CD4-positive, alpha-beta T cell treated with Interleukin-15 for 1 hour (primary cell): ENCODE measurements at places on chromosomes 2 and 18.

DNA sequence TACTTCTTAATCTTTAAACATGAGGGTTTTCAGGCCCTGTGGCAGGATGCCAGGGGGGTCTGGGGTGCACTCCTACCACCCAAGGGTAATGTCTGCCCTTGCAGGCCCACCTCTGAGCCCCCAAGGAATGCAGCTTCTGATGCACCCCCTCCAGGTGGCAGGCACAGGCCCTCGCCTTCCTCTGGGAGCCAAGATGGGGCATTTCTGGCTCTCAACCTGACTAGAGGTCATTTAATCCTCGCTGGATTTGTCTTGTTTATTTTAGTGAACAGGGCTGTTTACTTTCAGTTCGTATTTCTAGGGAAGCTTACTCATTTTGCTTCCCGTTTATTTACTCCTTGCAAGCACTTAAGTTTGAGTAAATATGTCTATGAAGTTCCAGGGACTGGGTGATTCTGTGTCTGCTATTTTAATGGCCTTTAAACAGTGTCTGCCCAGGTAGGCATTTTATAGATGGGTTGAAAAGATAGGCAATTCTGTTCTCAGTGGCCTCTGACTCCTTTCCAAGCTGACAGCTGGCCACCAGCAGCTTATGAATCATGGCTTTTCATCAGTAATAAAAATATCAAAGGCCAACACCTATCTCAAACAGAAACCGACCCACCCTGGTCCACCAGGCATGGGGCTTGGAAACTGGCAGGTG, 11.1 kb upstream of the DNPEP start:
- DNase-seq: no peak

DNA sequence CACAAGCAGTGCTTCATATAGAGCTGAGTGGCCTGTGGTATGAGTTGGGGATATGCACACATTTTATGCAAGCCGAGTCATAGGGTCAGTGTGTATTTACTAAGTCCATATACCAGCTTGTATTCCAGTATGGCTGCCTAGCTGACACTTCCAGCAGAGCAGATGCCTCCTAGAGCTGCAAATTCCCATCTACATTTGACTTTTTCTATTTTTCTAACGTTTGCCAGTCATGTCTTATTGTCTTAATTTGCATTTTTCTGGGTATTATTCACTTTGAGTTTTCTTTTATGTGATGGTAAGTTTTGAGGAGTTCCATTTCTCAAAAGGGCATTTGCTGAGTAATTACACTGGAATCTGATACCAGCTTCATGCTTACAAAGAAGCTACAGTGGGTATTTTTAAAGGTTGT, 334.5 kb upstream of the CDH2 start:
- DNase-seq: no peak

DNA sequence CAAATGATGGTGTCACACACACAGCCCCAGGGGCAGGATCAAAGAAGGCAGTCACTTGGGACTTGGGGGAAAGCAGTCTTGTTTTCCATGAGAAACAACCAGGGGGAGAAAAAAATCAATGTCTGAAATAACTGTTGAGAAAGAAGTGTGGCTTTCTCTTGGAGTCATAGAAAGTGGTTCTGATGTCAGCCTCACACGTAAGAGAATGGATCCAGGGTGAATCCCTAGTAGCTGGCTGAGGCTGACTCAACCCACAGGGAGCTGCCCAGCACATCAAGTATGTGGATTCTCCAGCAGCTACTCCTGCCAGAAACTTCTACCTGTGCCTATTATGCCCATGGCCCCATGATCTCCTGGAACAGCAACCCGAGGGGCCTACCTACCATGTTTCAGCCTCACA, 33.6 kb upstream of the ZBTB7C start:
- DNase-seq: no peak

DNA sequence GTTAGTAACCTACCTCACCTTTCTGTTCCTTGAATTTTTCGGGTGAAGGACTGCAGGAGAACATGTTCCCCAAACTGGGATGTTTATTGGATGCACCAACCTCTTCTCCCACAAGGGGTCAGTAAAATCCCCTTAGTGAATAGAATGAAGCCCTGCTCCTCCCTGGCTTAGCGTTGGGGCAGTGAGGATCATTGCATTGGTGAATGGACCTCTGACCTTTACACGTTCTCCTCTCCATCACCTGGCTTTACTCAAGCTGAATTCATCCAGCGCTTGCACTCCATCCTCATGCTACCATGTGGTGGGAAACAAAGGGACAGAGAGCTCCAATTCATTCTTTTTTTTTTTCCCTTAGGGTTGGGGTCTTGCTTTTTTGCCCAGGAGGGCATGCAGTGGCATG, 157.2 kb downstream of the MIB1 start:
- no peak for DNase-seq

DNA sequence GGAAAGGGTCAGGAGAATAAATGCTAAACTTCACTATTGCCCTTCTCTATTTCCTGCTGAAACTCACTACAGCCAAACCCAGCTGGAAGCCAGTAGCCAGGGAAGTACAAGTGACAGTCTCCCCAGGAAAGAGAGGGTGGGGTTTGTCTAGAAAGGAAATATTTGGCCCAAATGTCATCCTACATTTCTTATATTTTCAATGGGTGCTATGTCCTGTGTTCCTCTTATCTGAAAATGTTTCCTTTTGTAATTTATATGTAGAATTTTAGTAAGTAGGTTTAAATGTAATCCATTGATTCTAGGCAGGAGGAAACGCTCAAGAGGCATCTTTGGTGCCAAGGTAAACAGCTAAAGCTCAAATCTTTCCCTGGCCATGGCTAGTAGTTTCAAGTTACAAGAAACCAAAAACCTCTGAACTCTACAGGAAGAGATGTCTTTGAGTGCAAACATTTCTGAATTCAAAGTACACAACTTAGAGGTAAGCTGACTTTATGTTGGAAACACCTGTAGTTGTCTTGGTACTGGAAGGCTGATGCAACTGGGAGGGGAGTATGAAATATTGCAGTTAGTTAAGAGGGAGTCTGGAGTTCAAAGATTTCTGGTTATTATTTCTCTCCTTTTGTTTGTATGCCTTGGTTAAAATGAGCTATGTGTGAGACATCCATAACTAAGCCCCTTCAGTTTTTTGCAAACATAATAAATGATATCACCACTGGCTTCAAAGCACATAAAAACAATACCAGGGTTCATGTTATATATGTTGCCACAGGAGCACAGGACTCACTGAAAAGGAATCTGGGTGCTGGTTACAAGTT, 356.1 kb upstream of the ZC3H15 start:
- DNase-seq: no peak

GRCh38 chr2:26672112-26672817, 20.3 kb upstream of the KCNK3 start:
- no peak for DNase-seq

DNA sequence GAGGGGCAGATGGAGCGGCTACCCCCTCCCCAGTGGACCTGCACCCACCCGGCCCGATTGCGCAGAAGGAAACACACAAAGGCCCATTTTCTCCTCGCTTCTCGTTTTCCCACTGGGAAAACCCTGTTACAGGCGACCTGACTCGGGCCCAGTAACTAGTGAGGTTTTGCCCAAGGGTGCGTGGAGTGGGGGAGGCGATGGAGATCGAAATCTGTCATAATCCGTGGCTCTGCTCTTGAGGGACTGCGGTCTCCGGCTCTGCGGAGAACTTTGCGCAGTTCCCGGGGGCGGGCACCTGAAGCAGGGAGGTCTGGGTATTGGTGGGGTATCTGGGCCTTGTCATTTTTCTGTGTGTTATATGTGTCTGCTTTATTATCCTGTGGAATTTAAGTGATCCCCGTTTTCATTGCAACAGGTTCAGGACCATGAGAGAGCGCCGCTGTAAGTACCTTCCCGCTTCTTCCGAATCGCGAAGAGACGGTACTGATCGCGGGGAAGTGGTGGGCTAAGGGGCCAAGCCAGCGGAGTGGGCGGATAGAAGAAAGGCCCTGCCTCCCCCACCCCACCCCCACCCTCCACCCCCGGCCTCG, 4.0 kb upstream of the HOXD4 start:
- DNase-seq: no peak

DNA sequence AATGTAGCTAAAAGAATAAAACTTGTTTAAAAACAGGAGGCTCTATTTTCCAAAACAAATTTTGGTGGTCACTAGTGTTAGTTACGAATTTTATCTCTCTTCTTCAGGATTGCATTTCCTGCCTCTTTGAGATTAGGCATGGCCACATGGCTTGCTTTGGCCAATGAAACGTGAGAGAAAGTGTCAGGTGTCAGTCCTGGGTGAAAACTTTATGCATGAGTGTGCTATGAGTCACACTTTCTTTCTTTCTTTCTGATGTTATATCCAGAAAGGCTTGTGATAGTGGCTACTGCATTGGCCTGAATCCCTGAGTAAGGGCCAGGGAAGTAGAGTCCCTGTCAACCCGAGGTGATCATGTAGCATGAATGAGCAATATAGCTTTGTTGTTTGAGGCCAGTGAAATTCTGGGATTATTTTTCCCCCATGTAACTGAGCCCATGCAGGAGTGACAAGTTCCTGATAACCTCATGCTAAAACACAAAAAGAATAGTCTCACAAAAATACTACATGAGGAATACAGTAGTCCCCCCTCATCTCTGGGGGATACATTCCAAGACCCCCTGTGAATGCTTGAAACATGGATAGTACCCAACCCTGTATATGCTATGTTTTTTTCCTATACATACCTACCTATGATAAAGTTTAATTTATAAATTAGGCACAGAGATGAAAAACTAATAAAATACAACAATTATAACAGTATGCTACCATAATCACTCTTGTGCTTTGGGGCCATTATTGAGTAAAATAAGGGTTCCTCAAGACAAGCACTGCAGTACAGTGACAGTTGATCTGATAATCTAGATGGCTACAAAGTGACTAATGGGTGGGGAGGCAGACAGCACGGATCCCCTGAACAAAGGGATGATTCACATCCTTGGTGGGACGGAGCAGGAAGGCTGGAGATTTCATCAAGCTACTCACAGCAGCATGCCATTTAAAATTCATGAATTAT, 109.5 kb downstream of the CDC42EP3 start:
- no peak for DNase-seq

DNA sequence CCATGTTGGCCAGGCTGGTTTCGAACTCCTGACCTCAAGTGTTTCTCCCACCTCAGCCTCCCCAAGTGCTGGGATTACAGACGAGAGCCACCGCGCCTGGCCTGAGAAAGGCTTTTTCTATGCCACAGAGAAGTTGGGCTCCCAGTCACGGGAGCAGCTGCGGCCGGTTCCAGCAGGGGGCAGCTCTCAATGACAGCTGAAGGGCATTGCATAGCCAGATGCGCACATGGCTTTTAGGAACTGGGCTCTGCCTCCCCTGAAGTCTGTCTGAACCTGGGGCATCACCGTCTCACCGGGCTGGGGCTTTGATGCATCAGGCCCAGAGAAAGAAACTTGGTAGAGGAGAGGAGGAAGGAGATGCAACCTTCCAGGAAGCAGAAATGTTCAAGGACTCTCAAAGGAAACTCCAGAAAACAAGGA, 84.2 kb upstream of the LAPTM4A start:
- DNase-seq: peak; percentile 23

- DNase-seq: no peak
Observed at GRCh38 chr2:95260028-95261023, 13.9 kb upstream of the PROM2 start.

GRCh38 chr2:72979896-72980295, 62.6 kb downstream of the EMX1 start:
- peak; percentile 24 for DNase-seq

- DNase-seq: no peak
Observed at GRCh38 chr2:54634564-54635511, 88.6 kb upstream of the EML6 start.
